ENCODE measurements at places on chromosomes 1 and 21. TPM values are rescaled to one million over a fixed set of nuclear protein-coding genes. Genes with fewer than 3 reads are reported as not detected.

Gene DSCAM
- total RNA-seq: not detected

Gene GJA9
- total RNA-seq: not detected

Gene BSND
- not detected for total RNA-seq

Gene TRIM33
- 38.3 TPM for total RNA-seq

Gene NLRP3
- total RNA-seq: 1.7 TPM

Gene CFAP141
- not detected for total RNA-seq

Gene GJA8
- not detected for total RNA-seq

Gene TRIM46
- 0.18 TPM for total RNA-seq

Gene SPATA21
- not detected for total RNA-seq

Gene FAM167B
- 1.5 TPM for total RNA-seq

Gene MAP3K7CL
- 6.7 TPM for total RNA-seq

Gene SPATA45
- not detected for total RNA-seq

Gene TMEM61
- not detected for total RNA-seq

Gene COA7
- 15.1 TPM for total RNA-seq

Gene QSOX1
- total RNA-seq: 288 TPM

Gene UTS2
- not detected for total RNA-seq
